Left colon (tissue), 2 donors: ENCODE measurements at places on chromosomes 13 and 19. TPM values are rescaled to one million over a fixed set of nuclear protein-coding genes. Genes with fewer than 3 reads are reported as not detected.

EBI3 gene
- total RNA-seq, result 0.40 TPM

DNA sequence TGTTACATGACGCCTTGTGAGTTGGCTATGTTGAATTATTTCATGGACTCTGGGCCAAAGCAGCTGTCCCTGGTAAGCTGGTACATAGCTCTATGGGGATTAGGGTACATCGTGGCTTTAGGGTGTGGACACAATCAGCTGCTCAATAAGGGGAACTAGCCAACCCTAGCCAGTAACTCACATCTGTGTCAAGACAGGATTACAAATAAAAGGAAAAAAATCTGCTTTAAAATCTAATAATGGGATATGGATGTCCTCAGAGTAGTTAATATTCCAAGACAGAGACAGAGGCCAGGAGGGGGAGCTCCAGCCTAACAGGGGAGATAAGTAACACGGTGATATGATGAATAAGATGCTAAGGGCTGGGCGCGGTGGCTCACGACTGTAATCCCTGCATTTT, 21.1 kb upstream of the ZNF766 start:
- no peak for DNase-seq

- DNase-seq, result peak; percentile 59
Observed at GRCh38 chr19:291561-292280, 518 bp upstream of the PLPP2 start.

DNA sequence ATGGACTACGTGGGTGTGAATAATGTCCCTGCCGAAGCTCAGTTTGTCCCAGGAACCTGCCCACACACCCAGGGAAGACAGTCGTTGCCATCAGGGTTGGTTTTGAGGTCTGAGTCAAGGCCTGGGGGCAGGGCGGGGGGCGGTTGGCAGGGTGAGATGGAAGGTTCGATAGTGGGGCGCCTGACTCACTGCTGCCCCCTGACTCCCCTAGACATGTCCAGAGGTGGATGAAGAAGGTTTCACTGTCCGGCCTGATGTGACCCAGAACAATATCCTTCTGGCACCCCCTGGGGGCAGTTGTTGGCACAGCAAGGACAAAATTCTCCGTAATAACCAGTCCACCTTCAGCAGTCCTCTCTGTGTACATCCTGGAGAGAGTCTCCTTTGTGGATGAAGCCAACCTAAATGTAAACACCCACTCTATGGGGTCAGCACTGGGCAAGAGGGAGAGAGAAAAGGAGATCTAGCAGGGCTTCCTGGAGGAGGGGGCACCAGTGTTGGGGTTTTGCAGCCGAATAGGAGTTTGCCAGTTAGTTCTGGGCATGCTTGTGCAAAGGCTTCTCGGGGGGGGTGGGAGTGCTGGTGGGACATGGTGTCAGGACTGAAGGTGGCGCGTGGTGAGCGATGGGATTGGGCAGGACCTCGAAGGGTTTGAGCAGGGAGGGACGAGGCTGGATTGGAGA, 19.6 kb upstream of the B3GNT3 start:
- DNase-seq, result peak; percentile 51

DAND5 gene
- total RNA-seq, result 0.18 TPM

GRCh38 chr19:3546119-3546518, 7.1 kb downstream of the TEKTIP1 start:
- no peak for DNase-seq

METTL21C gene
- total RNA-seq, result not detected

NKG7 gene
- total RNA-seq, result 1.5 TPM

PRR22 gene
- 4.5 TPM for total RNA-seq

CEBPG gene
- 70.1 TPM for total RNA-seq

ITGBL1 gene
- total RNA-seq, result 0.18 TPM

DNA sequence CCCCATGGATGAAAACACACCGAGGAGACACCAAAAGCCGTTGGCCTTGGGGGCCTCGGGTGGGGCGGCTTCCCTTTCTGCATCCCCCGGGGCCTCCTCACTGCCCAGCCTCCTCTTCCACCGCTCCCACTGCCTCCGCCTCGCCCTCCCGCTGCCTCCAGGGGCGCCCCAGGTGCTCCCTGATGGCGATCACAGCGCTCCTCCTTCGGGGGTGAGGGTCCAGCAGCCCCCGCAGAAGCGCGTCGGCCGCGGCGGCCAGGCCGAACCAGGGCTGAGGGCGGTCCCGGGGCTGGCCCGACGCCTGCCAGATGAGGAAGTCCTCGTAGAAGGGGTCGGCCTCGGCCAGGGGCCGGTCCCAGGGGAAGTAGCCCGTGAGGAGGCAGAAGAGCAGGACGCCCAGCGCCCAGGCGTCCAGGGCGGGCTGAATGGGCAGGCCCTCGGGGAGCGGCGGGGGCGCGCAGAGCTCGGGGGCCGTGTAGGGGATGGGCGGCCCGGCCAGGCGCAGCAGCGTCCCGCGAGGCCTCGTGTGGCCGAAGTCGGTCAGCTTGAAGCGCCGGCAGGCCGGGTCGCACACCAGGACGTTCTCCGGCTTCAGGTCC, 7.2 kb downstream of the SBK2 start:
- no peak for DNase-seq

DNA sequence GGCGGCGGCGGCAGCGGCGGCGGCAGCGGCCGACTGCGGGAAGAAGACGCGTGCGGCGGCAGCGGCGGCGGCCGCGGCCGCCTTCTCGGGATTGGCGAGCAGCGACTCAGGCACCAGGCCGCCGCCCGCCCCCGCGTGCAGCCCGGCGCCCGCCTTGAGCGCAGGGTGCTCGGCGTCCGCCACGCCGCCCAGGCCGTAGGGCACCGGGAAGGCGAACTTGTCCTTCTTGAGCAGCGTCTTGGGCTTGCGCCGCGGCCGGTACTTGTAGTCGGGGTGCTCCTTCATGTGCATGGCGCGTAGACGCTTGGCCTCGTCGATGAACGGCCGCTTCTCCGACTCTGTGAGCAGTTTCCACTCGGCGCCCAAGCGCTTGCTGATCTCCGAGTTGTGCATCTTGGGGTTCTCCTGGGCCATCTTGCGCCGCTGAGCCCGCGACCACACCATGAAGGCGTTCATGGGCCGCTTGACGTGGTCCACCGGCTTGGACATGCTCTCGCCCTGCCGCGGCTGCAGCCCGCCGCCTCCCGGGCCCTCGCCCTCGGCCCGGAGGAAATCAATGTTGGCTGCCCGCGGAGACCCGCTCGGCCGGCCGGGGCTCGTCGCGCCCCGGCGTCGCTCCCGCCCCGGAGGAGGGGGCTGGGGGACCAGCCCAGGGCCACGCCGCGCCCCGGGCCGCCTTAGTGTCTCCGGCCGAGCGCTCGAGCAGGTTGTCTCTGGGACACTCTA, 621 bp downstream of the SOX21 start:
- no peak for DNase-seq

DNA sequence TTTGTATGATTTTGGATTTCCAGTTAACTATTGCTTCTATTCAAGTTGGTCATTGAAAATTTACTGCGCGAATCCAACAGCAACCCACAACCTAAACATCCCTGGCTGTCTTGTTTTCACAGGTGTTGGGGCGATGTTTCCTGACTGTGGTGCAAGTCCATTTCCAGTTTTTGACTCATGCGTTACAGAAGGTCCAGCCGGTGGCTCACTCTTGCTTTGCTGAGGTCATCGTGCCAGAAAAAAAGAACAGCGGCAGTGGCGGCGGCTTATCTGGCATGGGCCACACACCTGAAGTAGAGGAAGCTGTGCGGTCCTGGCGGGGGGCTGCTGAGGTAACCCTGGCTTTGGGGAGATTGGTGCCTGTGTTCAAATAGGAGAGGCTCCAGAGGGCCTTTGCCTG, 45.2 kb upstream of the GPI start:
- no peak for DNase-seq

WDR88 gene
- total RNA-seq, result not detected

DNA sequence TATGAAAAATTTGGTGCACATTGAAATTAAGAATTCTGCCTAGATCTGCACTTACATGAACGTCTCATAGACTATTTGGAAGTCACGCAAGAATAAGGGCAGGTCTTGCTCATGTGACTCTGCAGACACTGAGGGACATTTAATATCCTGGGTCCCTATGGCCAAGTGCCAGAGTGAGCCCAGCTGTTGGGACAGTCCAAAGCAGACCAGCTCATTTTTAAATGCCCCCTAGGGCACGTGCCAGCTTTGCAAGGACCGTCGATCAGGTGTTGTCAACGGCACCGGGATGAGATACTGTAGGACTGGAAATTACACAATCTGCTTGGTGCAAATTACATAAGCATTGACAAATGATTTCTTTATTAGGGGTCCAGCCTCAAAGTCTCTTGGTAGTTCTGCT, 293.6 kb downstream of the TEX29 start:
- no peak for DNase-seq

GRCh38 chr19:42255766-42256745, 1.1 kb upstream of the ERF start:
- DNase-seq, result peak; percentile 53

DNA sequence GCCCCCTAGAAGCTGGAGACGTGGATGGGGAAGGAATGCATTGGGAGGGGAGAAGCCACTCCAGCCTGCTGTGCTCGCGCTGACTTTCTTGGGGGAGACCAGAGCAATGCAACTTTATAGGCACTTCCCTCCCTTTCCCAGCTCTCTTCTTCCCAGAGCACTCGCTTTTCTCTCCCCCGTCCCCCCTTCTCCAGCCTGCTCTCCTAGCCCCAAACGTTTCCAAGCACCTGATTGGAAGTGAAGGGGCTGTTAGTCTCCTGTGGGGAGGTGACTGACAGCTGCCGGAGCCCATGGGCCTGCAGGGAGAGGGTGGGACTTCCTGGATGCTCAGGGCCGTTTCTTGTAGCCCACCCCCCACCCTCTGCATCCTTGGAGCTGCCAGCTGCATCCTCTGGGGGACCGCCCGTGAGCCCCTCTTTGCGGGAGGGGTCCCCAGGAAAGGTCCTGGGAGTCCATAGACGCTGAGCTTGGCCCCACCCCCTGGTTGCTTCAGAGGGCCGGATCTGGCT, 2.5 kb downstream of the HDGFL2 start:
- DNase-seq, result no peak

GRCh38 chr19:2087621-2088100, 8.5 kb downstream of the MOB3A start:
- no peak for DNase-seq

DNA sequence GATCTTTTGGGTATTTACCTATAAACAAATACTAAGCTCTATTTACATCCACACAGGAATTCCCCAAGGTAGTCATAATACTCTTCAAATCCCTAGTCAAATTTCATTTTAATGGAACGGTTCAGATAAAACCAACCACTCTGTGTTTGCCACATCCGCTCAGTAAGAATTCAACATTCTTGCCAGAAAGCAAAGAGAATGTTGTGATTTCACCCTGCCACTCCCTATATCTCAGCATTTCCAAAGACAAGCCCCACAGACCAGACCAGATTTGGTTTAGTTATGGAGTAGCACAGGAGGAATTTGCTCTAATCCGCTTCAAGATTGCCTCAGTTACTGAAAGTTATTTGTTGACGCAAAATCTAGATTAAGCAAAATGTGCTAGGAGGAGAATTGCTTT, 105.6 kb upstream of the SERP2 start:
- no peak for DNase-seq

KLF5 gene
- 365 TPM for total RNA-seq

MEIOSIN gene
- not detected for total RNA-seq

- no peak for DNase-seq
Observed at GRCh38 chr13:80742033-80742432, 401.1 kb upstream of the SPRY2 start.

FFAR3 gene
- total RNA-seq, result not detected

- no peak for DNase-seq
Observed at GRCh38 chr19:52665027-52665426, 26.9 kb upstream of the ZNF83 start.

PLIN5 gene
- total RNA-seq, result 2.2 TPM

DPF1 gene
- total RNA-seq, result not detected

DNA sequence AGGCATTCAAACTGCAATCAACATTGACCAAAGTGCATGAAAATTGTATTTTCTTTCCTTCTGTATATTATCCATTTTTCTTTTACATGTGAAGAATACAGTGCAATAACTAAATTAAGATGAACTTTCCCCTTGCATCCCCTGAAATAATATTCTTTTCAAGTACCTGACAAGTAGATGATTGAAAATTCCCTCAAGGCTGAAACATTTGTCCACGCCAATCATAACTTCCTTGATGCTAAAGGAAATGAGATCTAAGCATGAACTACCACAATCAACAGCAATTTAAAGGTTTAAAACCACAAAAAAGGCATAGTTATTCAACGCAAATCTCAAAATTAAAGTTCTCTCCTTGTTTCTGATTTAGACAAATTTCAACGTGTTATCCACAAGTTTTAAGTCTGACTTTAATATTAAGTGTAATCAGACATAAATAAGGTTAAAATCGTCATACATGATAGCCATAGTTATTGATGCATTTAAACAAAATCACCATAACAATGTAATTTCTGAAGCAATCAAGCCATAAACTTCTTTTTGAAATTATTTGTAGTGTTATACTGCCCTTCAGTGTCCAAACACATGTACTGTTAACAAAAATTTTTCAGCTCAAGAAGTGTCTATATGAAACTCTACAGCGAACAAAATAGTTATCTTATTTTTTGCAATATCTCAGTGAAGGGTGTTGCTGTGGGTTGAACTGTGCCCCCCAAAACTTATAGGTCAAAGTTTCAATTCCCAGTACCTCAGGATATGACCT, 169.5 kb downstream of the DCLK1 start:
- no peak for DNase-seq

DNA sequence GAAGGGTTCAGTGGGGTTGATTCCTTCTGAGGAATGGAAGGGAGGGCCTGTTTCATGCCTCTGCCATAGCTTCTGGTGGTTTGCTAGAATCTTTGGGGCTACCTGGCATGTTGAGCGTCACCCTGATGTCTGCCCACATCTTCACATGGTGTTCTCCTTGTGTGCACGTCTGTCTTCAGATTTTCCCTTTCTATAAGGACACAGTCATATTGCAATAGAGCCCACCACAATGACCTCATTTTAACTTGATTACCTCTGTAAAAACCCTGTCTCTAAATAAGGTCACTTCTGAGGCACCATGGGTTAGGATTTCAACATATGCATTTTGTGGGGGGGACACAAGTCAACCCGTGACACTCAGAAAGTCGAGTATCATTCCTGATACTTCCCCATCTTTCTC, 257.9 kb downstream of the COG6 start:
- no peak for DNase-seq

- no peak for DNase-seq
Observed at GRCh38 chr13:23963947-23964346, 66.6 kb upstream of the C1QTNF9B start.

GRCh38 chr19:18800636-18801035, 9.5 kb upstream of the COMP start:
- DNase-seq, result no peak

GRCh38 chr19:58058467-58058866, 615 bp upstream of the ZNF135 start:
- DNase-seq, result no peak

ZNF317 gene
- total RNA-seq, result 32.3 TPM

GRCh38 chr19:55637534-55637933, 3.3 kb upstream of the ZNF580 start:
- no peak for DNase-seq

- DNase-seq, result peak; percentile 67
Observed at GRCh38 chr19:6276447-6276846, 3.3 kb downstream of the MLLT1 start.

HSPB6 gene
- 4.5 TPM for total RNA-seq

- DNase-seq, result no peak
Observed at GRCh38 chr13:48000559-48001113, 437 bp downstream of the SUCLA2 start.
